Skeletal muscle cell (primary cell): ENCODE measurements at places on chromosomes 5 and 9.

DNA sequence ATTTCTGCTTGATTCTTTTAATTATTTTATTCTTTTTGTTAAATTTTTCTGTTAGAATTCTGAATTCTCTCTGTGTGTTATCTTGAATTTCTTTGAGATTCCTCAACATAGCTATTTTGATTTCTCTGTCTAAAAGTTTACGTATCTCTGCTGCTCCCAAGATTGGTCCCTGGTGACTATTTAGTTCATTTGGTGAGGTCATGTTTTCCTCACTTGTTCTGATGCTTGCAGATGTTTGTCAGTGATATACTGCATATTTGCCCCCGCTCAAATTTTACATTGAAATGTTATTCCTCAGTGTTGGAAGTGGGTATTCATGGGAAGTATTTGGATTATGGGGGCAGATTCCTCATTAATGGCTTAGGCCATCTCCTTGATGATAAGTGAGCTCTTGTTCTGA is 105.3 kb downstream of the PRDM9 start:
- no peak for DNase-seq

- no peak for DNase-seq
Observed at GRCh38 chr9:131469356-131469755, 33.4 kb upstream of the POMT1 start.

DNA sequence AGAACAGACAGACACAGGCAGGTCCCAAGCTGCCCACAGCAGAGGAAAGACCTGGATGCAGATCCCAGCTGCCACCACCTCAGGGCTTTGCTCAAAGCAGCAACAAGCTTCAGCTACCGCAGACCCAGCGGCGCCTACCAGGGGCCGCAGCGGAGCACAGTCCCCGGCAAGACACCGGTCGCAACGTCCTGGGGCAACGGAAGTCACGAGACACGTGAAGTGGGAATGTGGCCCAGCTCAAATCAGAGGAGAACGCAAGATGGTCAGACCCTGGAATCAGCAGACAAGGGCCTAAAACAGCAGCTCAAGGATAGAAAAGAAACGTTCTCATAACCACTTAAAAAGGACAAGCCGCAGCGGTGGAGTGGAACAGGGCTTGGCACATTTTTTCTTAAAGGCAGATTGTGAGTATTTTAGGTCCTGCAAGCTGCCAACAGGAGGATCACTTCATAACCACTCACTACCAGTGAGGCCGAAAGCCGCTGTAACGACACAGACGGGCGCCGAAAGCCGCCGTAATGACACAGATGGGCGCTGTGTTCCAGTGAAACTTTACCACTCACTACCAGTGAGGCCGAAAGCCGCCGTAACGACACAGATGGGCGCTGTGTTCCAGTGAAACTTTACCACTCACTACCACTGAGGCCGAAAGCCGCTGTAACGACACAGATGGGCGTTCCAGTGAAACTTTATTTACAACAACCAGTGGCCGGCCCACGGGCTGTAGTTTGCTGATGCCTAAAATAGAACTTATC is 21.7 kb downstream of the SLC9A3 start:
- DNase-seq, result no peak

DNA sequence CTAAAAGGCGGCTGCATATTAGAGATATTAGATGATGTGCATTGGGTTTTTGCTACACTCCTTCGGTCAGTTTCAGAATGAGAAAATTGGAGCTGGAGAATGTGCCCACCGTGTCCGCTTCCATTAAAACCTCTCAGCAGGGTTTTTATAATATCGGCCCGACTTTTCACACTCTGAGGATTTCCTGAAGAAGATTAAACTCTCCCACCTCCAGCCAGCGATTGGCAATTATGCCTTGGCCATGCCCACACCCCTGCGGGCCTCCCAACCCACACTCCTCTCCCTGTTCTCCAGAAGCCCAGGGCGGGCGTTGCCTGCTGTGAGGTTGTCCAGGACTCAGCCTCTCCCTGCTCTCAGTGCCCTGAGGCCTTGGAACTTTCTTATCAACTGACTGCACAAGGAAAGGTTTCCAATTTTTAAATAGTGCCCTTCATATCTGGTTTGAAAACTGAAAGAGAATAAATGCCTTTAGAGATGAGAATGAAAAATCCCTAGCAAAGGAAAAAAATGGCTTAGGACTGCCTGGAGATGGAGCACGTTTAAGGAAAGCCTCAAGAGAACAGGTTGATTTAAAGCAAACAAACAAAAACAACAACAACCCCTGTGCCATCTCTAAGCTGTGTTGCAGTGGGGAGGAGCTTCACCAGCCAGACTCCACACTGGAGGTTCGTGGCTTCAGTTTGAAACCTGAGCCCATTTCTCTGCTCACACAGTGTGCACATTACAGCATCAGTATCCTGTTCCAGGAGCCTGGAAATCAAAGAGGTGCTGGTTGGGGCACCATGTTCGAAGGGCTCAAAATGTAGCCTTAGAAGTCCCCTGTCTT is 292.9 kb downstream of the NSG2 start:
- DNase-seq, result no peak

DNA sequence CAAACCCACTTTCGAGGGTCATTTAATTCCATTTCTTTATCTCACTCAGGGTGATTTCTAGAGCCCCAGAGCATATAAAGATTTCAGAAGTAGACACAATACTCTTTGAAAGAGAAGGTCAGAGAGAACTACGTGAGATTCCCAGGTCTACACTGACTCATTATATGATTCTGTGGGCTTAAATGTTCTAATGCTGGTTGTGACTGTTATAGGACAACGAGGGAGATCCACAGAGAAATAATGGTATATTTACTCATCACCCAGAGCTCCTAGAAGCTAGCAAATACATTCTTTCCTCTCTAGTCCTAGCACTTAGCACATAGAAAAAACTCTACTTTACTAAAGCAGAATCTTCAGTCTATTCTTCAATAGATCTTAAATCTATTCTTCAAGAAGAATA is 39.4 kb upstream of the GRAMD2B start:
- DNase-seq, result no peak

DNA sequence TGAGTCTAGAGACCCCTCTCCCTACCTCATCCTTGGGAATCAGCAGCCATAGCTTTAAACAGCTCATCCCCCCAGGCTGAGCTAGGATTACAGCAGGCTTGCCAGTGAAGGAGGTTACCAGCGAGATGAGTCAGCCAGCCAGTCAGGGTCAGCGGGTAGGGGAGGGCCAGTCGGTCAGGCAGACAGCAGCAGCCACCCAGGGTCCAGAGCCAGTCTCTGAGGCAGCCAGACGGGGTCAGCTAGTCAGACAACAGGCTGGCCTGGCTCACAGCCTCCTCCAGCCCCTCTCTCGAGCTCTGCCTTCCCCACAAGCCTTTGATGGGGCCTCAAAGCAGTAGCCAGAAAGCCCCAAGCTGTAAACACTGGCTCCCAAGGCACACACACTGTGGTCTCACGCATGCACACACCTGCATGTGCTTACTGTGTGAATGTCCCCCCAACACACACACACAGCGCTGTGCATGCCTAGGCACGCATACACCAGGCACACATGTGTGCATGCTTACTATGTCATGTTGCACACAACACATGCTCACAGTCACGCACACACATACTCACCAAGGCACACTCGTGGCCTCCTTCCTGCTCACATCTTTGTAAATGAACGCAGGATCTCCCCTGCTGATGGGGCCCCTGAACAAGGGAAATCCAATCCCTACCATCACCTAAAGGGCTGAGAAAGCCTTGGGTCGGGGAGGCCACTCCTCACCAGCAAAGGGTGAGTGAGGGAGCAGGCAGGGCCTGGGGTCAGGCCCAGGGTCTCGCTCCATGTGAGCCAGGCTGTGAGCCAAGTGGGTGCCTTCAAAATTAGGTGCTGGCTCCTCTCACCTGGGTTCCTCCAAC is 28.2 kb upstream of the CPLX2 start:
- DNase-seq, result peak; percentile 54

DNA sequence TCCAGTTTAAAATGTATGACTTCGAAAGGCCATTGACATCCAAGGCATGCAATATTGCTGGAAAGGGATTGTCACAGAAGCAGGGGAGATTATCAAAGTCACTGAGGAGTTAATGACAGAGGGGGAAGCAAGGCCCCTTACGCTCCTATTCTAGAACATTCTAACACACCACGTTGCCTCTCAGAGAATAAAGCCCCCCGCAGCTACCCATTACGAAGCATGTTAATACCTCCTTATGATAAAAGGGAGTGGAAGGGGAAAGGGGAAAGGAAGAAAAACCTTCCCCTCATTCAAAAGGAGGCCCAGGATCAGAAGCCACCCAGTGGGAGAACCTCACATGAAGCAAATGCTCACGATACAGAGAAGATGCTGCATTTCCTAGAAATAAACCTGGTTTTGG is 213.6 kb downstream of the DAB2IP start:
- no peak for DNase-seq

DNA sequence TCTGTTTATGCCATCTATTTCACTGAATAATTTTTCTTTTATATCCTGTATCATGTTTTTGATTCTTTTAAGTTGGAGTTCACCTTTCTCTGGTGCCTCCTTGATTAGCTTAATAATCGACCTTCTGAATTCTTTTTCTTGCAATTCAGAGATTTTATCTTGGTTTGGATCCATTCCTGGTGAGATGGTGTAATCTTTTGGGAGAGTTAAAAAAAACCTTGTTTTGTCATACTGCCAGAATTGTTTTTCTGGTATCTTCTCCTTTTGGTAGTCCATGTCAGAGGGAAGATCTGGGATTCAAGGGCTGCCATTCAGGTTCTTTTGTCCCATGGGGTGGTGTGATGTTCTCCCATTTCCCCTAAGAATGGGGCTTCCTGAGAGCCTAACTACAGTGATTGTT is 800.8 kb upstream of the TYRP1 start:
- peak; percentile 22 for DNase-seq

- DNase-seq, result no peak
Observed at GRCh38 chr5:99088309-99088708, 159.5 kb upstream of the CHD1 start.

- DNase-seq, result no peak
Observed at GRCh38 chr9:7394002-7394774, 405.4 kb downstream of the DMAC1 start.

DNA sequence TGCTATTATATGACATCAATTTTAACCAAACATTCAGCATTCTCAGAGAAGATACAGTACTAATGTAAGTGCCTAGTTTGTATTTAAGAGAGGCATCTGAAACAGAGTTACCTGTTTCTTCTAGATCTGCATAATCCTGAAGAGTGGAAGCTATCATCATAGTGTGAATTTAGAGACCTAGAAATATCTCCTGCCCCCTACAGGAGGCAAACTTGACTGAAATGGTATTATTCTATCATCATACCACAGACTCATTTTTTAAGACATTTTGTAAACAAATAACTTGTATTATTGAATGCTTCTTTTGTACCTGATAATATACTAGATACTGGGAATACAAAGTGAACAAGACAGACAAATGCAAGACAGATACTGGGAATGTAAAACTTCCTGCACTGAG is 216.8 kb upstream of the RPS23 start:
- DNase-seq, result no peak

DNA sequence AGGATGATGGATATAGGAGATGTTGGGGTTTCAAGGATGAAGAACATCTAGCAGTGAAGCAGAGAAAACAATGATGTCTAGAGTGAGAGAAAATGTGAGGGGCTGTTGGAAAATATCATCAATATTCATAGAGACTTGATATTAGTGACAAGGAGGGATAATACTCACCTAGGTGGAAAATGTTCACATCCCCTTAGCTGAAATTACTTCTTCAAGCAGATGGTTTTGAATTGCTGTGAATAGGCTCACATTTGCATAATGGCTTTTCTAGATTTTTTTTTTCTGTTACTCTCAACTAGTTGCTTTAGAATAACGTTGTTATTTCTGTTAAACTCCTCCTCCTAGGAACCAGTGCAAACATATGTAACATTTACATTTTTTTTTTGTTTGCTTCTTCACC is 61.6 kb upstream of the MAP1B start:
- DNase-seq, result no peak

GRCh38 chr5:82335806-82336205 is 57.7 kb upstream of the RPS23 start:
- DNase-seq, result no peak

- no peak for DNase-seq
Observed at GRCh38 chr5:963310-963672, 45.3 kb upstream of the NKD2 start.

DNA sequence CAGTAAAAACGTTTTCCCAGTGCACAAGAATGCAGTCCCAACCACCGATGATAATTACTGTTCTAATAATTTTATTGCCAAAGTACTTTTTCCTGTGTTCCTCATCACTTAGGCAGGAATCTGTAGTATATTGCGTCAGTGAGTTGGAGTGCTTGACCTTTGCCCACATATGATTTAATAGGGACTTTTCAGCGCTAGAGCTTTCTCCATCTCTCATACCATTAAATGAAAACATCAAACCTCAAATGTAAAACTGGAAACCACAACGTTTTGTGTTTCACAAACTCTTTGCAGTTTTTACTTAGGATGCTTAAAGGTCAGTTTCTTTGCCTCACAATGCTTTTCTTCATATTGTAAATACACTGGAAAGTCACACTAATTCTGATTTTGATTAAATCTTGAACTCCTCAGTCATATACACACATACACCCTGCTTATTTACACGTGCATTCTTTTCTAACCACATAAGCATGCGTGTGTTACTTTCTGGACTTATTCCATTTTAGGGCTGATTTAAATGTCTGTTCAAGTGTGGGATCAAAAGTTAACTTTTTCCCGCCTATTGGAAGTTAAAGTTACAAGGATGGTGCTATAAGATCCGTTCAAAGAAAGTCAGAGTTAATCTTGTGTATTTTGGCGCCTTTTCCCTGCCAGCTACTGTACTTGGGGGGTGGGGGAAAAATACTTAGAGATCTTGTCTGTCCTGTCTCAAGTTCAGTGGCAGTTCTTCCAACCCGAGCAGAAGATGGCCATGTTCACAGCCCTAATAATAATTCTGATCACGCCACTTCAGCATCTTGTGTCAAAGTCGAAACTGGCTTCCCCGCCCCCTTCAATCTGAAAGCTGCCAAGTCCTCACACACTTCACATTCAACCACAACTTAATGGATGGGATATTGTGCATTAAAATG is 6.6 kb upstream of the NFIB start:
- DNase-seq, result peak; percentile 96

DNA sequence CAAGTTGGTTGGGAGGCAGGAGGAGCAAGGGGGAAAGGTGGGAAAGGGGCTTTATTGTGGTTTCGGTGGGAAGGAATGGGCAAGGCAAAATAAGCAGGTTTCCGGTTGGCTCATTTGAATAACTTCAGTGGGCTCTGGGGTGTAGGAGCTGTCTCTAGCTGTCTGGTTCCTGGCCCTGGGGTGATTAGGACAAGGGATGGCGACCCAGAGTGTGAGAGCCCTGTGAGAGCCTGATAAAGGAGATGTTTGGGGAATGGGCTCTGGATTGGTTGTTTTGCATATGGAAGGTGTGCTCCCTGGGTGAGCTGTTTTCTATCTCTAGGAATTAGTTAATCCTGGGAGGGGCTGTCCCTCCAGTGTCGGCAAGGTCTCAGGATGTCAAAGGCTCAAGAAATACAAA is 15.4 kb downstream of the ANKRD34B start:
- DNase-seq, result no peak

GRCh38 chr9:130997925-130998596 is 10.9 kb upstream of the LAMC3 start:
- no peak for DNase-seq

DNA sequence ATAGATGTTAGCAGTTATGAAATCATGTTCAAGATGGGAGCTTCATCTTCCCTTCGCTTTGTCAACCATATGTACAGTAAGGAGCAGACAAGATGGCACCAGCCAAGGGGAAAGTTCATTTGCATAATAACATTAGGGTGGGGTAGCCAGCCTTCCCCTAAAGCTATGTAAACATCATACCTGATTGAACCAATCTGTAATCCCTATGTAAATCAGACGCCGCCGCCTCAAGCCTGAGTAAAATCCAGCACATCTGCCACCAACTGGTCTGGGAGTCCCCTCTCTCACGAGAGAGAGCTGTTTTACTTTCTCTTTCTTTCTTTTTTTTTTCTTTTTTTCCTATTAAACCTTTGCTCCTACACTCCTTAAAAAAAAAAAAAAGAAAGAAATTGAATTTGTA is 30.8 kb upstream of the REEP2 start:
- DNase-seq, result no peak
